Placental epithelial cell (primary cell): ENCODE measurements at places on chromosomes 6 and 20. TPM values are rescaled to one million over a fixed set of nuclear protein-coding genes. Genes with fewer than 3 reads are reported as not detected.

The PAX1 gene
- not detected in 2 replicates for total RNA-seq

The ATAT1 gene
- 6.7 and 11.8 TPM in 2 replicates for total RNA-seq

The PFDN6 gene
- 16.5 and 29.7 TPM in 2 replicates for total RNA-seq

The PNLDC1 gene
- total RNA-seq = 0.11 TPM in 1 of 2 replicates, not detected in the other

The MCHR2 gene
- not detected in 2 replicates for total RNA-seq

The CLPSL2 gene
- total RNA-seq = not detected in 2 replicates

The TULP1 gene
- total RNA-seq = not detected in 2 replicates

The RAB23 gene
- 11.0 and 14.5 TPM in 2 replicates for total RNA-seq

The FAM83C gene
- total RNA-seq = under 0.01 and 0.33 TPM in 2 replicates

The LY6G5C gene
- total RNA-seq = not detected in 2 replicates

The TRIM31 gene
- total RNA-seq = under 0.01 and 0.11 TPM in 2 replicates

The DUSP15 gene
- not detected in 2 replicates for total RNA-seq

The PM20D2 gene
- 1.6 and 2.6 TPM in 2 replicates for total RNA-seq

The LRRN4 gene
- total RNA-seq = 0.39 and 2.6 TPM in 2 replicates

The OPRM1 gene
- not detected in 2 replicates for total RNA-seq

The CBFA2T2 gene
- total RNA-seq = 9.1 and 15.3 TPM in 2 replicates

The NEDD9 gene
- 60.1 and 116 TPM in 2 replicates for total RNA-seq

The CD24 gene
- 56.3 and 150 TPM in 2 replicates for total RNA-seq
